Omental fat pad (tissue), 4 donors: ENCODE measurements at places on chromosomes 2 and 18. TPM values are rescaled to one million over a fixed set of nuclear protein-coding genes. Genes with fewer than 3 reads are reported as not detected.

Gene SCN9A
- 13.9 TPM for total RNA-seq

Gene MC5R
- not detected for total RNA-seq

Gene GPR75
- total RNA-seq: 12.1 TPM

Gene CNTNAP5
- not detected for total RNA-seq

Gene PPIL3
- 39.6 TPM for total RNA-seq

Gene VWA3B
- 0.32 TPM for total RNA-seq

Gene MAP3K19
- total RNA-seq: not detected

Gene LHCGR
- 13.1 TPM for total RNA-seq

Gene RGPD4
- not detected for total RNA-seq

DNA sequence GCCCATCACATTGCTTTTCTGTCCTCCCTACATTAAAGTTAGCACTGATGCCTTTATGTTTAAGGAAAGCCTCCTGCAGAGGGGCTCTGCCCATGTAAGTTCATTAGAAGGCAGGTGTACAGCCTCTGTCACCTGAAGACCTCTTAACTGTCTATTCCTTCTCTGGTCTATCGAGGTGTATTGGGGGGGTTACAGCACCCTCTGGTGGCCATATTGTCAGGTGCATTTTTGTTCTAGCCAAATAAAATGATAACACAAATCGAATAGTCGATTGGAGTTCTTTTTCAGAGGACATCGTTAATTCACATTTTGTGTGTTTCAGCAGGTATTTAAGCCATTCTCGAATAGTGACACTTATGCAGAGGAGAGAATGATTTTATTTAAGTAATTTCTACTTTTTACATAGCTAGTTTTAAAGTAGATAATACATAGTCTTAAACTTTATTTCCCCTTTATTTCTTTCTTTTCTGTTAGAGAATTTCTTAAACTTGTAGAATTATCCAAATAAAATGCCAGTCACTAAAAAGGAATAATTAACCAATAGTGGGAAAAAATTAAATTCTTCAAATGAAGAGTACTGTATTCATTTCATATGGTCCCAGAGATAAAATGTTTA, 136.8 kb downstream of the NEDD4L start:
- DNase-seq: peak; percentile 66

GRCh38 chr2:205989271-205990071, 96.5 kb downstream of the INO80D start:
- DNase-seq: no peak

DNA sequence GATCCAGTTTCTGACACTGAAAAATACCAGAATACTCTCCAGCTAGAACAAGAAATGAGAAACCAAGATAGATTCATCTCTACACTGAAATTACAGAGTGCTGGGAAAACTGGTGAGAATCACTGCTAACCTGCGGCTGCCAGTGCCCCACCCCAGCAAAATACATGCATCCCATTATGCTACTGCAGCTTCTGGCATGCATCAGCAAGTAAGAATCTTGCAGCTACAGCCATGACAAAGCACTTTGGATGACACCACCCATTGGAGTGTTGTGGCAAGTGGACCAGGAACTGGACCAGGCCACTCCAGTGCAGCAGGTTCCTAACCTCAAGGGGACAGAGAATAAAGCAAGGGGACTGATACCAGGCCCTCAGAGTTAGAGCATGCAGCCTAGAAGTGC, 378.8 kb upstream of the ETAA1 start:
- no peak for DNase-seq

GRCh38 chr2:86750240-86750839, 30.2 kb downstream of the RMND5A start:
- no peak for DNase-seq

- DNase-seq: no peak
Observed at GRCh38 chr18:48365965-48366364, 43.2 kb downstream of the ZBTB7C start.

- DNase-seq: no peak
Observed at GRCh38 chr2:221517696-221518151, 54.4 kb downstream of the EPHA4 start.

DNA sequence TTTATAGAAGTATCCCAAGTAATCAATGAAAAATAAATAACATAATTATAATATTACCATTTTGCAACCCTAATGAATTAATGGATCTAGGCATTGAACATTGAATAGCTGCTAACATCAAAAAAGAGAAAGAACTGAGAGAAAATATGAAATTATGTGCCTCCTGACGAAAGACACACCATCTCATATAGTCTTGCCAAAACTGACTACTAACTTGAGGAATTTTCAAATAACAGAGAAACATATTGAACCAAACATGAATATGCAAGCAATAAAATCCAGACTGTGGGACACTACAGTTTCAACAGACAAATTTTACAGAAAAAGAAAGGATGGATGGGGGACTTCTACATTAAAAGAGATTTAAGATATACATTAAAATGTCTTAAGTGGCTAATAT, 165.7 kb downstream of the WDPCP start:
- no peak for DNase-seq

DNA sequence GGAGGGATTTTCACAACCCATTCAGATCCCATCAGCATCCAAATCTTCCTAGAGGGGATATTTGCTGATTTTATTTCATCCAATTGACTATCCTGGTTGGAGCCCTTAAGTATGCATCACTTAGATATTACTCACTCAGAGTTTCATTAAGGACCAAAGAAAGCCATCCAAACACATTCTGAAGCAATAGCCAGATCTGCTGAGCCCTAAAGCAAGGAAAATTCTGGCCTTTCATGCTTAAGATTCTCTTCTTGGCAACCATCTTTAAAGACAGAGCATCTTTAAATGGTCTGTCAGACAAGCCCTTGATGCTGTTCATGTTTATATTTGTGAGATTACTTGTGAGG, 40.9 kb upstream of the C1D start:
- DNase-seq: no peak

GRCh38 chr2:103346780-103347179, 584.9 kb downstream of the TMEM182 start:
- no peak for DNase-seq

GRCh38 chr18:11146238-11146946, 3.0 kb downstream of the PIEZO2 start:
- DNase-seq: no peak

GRCh38 chr18:41695441-41695840, 259.6 kb upstream of the PIK3C3 start:
- no peak for DNase-seq

DNA sequence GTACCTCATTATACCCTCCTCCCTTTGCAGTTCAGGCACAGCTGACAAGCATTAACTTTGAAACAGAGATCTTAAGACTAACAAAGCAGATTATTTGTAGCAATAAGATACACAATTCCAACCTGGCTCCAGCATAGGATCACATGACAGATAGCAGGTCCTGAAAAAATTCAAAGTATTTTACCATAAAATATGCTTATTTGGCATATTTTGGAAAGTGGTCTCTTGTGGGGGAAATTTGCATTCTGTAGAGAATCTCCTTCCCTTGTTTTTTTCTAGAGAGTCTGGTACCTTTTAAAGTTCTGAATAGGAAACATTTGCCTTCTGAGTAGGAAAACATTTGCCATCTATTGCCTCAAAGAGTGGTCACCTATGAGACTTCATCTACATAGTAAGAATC, 212.8 kb upstream of the SH3BP4 start:
- no peak for DNase-seq

- DNase-seq: no peak
Observed at GRCh38 chr2:1528273-1529064, 115.2 kb downstream of the TPO start.

GRCh38 chr2:233519787-233520611, 46.6 kb downstream of the USP40 start:
- DNase-seq: no peak

DNA sequence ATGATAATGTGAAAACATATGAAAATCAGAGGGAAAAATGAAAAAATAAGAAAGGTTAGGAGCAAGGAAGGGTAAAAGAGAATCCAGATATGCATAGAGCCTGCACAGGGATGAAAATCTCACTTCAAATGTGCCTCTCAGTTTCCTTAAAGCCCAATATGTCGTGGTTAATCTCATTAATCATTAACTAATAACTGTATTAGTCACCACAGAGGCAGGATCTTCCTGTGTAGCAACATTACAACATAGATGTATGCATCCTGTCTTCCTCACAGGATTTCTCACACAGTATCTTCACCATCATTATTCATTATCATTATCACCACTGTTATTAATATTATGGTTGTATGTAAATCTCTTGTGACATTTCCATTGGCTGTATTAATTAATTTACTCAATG, 361.2 kb upstream of the SOX11 start:
- no peak for DNase-seq

GRCh38 chr2:10832203-10832936, 19.8 kb upstream of the PDIA6 start:
- peak; percentile 62 for DNase-seq

- DNase-seq: no peak
Observed at GRCh38 chr2:18435426-18436037, 124.9 kb downstream of the RDH14 start.

DNA sequence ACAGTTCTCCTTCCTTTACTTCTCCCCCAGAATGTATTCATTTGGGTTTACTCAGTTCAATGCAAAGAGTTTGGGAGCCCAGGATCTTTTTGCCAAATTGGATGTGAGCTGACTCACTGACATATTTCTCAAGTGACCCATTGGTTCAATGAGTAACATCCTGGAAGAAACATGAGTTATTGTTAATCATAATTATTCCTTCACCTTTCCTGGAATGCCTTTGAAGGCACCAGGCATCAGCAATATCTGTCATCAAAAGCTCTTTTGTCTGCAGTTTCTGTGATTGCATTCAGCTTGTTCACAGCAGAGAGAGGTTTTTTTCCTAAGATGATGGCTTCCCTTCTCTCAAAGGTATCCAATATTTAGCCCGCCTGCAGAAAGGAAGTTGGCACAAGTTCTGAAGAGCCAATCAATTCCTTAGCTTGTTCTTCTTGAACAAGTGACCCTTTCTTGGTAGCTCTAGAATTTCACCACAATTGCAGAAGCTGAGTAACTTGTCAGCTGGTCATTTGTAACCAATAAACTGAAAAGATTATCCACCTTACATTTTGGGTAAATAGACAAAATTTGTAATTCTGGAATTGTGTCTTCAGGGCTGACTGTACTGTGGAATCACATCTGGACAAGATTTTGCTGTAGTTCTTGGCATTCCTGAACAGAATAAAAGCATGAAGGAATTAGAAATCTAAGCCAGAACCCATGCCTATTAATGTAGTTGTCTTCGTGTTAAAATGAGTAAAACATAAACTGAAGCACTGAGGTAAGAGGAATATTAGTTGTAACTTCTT, 72.2 kb upstream of the TMEM17 start:
- DNase-seq: no peak

- DNase-seq: no peak
Observed at GRCh38 chr2:28164280-28164801, 228.3 kb upstream of the FOSL2 start.

GRCh38 chr2:110888411-110888810, 156.0 kb downstream of the ACOXL start:
- no peak for DNase-seq

- no peak for DNase-seq
Observed at GRCh38 chr2:10880586-10881321, 31.0 kb upstream of the KCNF1 start.

DNA sequence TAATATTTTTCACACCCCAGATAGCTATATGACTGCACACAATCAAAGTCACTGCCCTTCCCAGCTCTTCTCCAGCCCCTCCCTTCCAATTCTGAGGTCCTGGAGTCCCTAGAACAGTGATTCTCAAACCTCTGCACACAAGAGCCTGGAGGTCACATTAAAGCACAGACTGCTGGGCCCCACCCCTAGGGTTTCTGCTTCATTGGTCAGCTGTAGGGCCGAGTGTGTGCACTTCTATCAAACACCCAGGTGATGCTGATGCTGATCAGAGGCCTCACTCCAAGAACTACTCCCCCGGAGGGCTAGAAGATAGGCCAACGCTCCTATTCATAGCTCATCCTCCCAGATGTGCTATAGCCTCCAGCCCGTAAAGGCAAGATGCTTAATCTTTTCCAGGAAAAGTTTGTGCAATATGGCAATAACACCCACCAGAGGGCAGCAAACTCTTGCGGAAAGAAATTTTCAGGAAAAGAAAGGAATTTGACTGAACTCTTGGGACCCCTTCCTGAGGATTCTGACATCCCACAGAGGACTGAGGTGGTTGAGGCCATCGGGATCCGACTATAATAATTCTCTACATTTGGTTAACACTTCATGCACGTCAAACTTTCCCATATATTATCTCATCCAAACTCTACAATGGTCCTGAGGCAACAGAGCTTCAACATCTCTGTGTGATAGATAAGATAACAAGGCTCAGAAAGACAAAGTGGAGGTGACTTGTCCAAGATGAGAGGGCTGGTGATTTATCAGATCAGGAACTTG, 194.2 kb upstream of the PKDCC start:
- no peak for DNase-seq

DNA sequence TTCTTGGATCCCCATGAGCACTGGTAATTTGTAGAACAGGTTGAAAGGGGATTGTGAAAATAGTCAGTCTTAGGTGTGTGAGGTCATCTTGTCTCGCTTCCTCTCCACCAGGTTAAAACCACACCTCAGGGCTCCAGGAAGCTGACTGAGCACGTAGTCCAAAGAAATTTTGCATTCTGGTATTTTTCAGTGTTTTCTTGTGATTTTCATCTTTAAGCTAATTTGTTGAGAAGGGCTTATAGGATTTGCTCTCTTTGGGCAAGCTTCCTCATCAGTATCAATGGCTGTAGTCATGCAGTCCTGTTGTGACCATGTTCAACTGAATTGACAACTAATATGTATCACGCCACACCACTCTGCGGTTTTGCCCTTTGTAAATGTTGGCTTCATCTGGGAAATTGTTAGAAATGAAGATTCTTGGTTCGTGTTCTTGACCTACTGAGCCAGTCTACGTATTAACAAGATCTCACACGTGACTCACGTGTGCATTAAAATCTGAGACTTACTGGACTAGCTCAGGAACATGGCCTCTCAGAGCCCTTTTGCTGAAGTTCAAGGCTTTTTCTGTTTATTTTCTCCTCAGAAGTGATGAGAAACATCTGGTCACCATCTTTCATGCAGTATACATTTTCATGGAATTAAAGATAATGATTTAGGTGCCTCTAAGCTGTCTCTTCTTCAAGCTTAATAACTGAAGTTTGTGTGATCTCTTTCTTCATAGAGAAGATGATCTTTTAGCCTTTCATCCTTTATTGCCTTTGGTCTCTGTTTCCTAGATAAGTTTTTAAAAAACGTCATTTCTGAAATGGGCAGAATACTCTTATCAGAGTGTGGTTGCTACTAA, 32.8 kb downstream of the FMNL2 start:
- DNase-seq: no peak

GRCh38 chr18:49663899-49664890, 102.3 kb downstream of the LIPG start:
- DNase-seq: no peak

- no peak for DNase-seq
Observed at GRCh38 chr18:75253784-75254183, 43.2 kb downstream of the TSHZ1 start.
